Stimulated activated naive CD8-positive, alpha-beta T cell treated with anti-CD3 and anti-CD28 coated beads, Interleukin-15, Interleukin-2, amounts not matched to agents 100 U/mL and 50 U/mL, for 24 hours (primary cell): ENCODE measurements at places on chromosomes 7 and 10.

GRCh38 chr10:106182542-106182941 lies 982.0 kb downstream of the SORCS1 start:
- DNase-seq, result no peak

- DNase-seq, result no peak
Observed at GRCh38 chr7:116706668-116707126, 34.7 kb downstream of the MET start.

DNA sequence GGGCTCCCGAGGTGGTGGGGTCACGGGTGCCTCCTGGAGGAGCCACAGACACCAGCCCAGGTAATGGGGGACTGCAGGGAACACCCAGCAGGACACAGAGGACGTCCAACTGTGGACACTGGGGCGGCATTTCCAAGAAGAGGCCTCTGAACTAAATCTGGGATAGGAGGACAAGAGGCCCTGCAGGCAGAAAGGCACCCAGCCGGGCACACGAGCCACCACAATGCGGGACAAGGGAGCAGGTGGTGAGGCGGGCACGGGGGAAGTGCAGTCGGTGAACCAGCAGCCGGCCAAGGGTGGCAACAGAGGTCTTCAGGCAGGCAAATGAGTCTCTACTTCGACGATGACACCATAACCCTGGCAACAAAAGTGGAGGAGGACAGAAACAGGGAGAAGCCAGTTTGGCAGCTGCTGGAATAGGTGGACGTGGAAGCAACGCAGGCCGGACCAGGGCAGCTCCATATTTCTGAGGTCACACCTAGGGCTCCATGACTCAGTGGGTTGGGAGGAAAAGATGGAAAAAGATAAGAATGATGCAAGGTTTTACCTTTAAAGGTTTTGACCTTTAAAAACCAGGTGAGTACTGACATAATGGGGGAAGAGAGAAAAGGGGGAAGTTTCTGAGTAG lies 26.1 kb upstream of the GALNTL5 start:
- no peak for DNase-seq

GRCh38 chr10:1179346-1180070 lies 123.3 kb downstream of the WDR37 start:
- no peak for DNase-seq

- no peak for DNase-seq
Observed at GRCh38 chr7:101754424-101755159, 62.8 kb upstream of the CUX1 start.

- no peak for DNase-seq
Observed at GRCh38 chr7:95526128-95526738, 40.5 kb downstream of the ASB4 start.

GRCh38 chr10:86592413-86592812 lies 61.9 kb upstream of the OPN4 start:
- DNase-seq, result no peak

- DNase-seq, result no peak
Observed at GRCh38 chr7:36311539-36311938, 78.1 kb upstream of the ANLN start.

GRCh38 chr7:156122752-156123354 lies 310.6 kb upstream of the SHH start:
- DNase-seq, result no peak

DNA sequence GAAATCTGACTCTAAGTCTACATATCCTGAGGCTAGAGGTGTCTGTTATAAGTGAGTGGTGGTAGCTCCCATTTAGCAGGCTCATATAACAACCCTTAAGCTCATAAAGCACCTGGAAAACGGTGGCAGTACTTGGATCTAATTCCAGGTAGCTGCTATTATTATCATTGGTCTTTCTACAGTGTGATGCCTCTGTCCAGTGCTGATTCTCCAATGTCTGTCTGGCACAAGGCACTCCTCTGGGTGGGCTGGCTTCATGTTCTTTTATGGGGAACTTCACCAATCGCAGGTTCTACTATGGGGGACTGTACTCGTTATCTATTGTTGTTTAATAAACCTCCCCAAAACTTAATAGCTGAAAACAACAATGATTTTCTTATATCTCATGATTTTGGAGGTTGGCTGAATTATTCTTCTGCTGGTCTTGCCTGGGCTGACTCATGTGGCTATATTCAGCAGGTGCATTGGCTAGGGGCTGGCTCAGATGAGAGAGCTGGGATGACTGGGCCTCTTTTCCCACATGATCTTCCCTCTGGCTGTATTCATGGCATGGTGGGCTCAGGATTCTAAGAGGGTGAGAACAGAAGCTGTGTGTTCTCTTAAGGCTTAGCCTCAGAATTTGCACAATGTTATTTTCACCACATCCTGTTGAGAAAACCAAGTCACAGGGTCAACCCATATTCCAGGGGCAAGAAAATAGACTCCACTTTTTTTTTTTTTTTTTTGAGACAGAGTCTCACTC lies 93.0 kb upstream of the PCGF5 start:
- no peak for DNase-seq
